Renal pelvis (tissue), 12 donors: ENCODE measurements at places on chromosomes 3 and 15. TPM values are rescaled to one million over a fixed set of nuclear protein-coding genes. Genes with fewer than 3 reads are reported as not detected.

DNA sequence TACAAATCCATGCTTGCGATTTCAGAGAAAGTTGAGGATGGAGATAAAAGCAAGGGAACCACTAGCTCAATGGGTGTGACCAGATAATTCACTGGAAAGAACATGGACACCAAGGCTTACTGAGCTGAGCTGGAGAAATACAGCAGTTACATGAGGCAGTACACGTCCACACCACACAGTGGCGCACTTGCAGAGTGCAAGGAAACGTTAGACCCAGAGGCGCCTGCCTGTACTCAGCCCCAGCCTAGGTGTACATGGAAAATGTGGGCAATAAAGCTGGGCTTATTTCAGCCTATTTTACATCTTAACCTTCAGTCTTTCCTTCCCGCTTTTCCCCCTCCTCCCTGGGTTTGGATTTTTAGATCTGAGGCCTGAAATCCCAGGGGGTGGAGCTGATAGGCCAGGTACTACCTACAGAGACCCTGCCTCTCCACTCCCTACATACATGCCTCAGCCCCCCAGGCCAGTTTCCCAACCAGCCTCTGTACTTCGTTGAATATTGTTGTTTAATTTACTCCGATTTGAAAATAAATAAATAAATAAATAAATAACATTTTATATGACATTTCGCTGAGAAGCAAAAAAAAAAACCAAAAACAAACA lies 60.1 kb downstream of the PCOLCE2 start:
- DNase-seq: peak; percentile 74

GRCh38 chr3:72263223-72263990 lies 478.5 kb upstream of the PROK2 start:
- no peak for DNase-seq

The PRR20G gene
- not detected for polyA plus RNA-seq

The ATR gene
- polyA plus RNA-seq: 29.8 TPM

DNA sequence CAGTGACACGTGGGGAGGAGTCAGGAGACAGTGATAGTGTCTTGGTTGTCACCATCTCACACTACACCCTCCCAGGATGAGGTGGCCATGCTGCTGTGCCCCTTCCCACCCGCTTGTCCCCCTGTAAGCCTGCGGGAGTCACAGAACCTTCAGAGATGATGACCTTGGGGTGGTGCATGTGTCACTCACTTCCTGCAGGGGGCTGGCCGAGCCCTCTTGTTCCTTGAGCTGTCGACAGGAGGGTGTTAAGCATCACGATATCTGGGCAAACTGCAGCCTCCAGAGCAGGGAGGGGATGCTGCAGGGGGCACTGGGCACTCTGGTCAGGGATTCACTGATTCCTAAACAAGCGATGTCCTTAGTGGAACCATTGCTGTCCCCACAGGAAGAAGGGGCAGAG lies 27.7 kb downstream of the FAH start:
- DNase-seq: no peak

- no peak for DNase-seq
Observed at GRCh38 chr3:108106449-108106848, 15.6 kb upstream of the CD47 start.

The SLC4A7 gene
- 27.5 TPM for polyA plus RNA-seq

- no peak for DNase-seq
Observed at GRCh38 chr3:30672959-30673358, 66.6 kb downstream of the TGFBR2 start.

The ISLR2 gene
- polyA plus RNA-seq: 0.97 TPM

GRCh38 chr3:21783839-21784238 lies 32.8 kb upstream of the ZNF385D start:
- DNase-seq: no peak

The CYP19A1 gene
- polyA plus RNA-seq: not detected

GRCh38 chr3:133776794-133777438 lies 28.7 kb upstream of the SRPRB start:
- no peak for DNase-seq

GRCh38 chr15:99305761-99306505 lies 54.7 kb downstream of the LRRC28 start:
- peak; percentile 61 for DNase-seq

GRCh38 chr3:18739099-18739433 lies 313.9 kb upstream of the SATB1 start:
- DNase-seq: no peak

- no peak for DNase-seq
Observed at GRCh38 chr3:140627756-140628155, 50.1 kb upstream of the TRIM42 start.

The LEKR1 gene
- polyA plus RNA-seq: 1.3 TPM

GRCh38 chr3:79684041-79684440 lies 83.8 kb downstream of the ROBO1 start:
- DNase-seq: no peak

GRCh38 chr15:25250906-25251622 lies 187.8 kb downstream of the UBE3A start:
- DNase-seq: no peak

The SLC28A1 gene
- polyA plus RNA-seq: 6.4 TPM

DNA sequence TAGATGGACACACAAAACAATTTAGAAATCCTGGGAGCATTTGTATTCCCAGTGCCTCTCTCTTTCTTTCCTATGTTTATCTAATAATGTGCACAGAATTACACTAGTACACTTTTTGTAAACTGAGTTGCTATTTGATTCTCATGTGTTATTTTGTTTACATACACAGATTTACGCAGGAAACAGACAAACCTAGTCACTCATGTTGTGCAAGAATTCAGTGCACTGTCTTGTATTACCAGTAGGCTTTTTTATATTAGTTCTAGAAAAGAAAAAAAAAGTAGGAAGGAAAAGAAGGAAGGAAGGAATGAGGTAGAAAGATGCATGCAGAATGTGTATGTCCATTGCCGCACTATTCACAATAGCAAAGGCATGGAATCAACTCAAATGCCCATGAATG lies 257.4 kb downstream of the AGBL1 start:
- DNase-seq: no peak

The PRSS50 gene
- 2.6 TPM for polyA plus RNA-seq

The GOLGA8T gene
- polyA plus RNA-seq: 0.71 TPM

GRCh38 chr15:85457392-85457968 lies 77.1 kb downstream of the AKAP13 start:
- no peak for DNase-seq

- no peak for DNase-seq
Observed at GRCh38 chr3:46291046-46291445, 48.8 kb downstream of the CCR3 start.

DNA sequence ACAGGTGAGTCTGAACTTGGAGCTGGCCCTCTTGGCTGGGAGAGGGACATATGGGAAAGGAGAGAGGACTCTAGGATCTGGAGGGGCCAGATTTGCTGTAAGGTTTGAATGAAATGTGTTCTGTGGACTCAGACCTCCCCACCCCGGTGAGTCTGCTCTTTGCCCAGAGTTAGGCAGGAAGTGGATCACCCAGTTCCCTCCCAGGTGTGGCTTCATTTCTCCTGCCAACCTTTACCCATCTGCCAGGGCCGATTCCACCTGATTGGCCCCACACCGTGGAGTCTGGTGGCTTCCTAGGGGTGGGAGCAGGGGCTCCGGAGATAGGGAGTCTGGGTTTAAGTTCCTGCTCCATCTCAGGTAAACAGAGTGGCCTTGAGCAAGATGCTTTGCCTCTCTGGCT lies 25.5 kb downstream of the CD276 start:
- no peak for DNase-seq

- peak; percentile 65 for DNase-seq
Observed at GRCh38 chr15:41585127-41586047, 26.4 kb downstream of the TYRO3 start.
